Kidney (tissue), 22 donors: ENCODE measurements at places on chromosomes 3 and 15.

DNA sequence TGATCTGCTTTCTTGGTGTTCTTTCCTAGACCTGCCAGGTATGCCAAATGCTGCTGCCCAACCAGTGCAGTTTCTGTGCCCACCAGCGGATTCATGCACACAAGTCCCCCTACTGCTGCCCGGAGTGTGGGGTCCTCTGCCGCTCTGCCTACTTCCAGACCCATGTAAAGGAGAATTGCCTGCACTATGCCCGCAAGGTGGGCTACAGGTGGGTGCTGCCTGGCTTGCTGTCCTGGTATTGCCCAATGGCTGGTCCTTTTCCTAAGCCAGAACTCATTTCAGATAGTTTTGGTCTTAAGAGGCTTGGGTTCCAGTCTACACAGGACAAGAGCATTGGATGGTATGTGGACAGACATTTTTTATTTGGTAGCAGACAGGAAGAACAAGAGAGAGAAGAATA is 26.5 kb upstream of the ALPK3 start:
- no peak for DNase-seq

- no peak for DNase-seq
Observed at GRCh38 chr3:53753518-53754183, 92.6 kb downstream of the CHDH start.

- DNase-seq = no peak
Observed at GRCh38 chr3:9938966-9939365, 5.3 kb downstream of the CRELD1 start.

DNA sequence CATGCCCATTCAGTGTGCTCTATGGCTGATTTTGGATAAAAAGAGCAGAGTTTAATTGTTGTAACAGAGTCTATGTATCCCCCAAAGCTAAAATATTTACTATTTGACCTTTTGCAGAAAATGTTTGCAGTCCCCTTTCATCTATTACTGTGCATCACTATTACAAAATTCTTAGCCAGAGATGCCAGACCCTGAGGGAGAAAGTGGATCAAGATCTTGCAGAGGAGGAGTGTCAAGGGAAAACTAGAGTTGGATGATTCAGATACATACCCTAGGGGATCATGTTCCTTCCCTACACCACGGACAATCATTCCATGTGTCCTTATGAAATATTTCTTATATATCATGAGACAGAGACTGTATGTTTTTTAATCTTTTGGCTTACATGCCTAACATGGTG is 68.6 kb upstream of the TPRG1 start:
- DNase-seq = no peak
